ENCODE measurements at places on chromosomes 1 and 21.

GRCh38 chr1:44101328-44101727 is 17.3 kb upstream of the KLF17 start:
- DNase-seq, result no peak

DNA sequence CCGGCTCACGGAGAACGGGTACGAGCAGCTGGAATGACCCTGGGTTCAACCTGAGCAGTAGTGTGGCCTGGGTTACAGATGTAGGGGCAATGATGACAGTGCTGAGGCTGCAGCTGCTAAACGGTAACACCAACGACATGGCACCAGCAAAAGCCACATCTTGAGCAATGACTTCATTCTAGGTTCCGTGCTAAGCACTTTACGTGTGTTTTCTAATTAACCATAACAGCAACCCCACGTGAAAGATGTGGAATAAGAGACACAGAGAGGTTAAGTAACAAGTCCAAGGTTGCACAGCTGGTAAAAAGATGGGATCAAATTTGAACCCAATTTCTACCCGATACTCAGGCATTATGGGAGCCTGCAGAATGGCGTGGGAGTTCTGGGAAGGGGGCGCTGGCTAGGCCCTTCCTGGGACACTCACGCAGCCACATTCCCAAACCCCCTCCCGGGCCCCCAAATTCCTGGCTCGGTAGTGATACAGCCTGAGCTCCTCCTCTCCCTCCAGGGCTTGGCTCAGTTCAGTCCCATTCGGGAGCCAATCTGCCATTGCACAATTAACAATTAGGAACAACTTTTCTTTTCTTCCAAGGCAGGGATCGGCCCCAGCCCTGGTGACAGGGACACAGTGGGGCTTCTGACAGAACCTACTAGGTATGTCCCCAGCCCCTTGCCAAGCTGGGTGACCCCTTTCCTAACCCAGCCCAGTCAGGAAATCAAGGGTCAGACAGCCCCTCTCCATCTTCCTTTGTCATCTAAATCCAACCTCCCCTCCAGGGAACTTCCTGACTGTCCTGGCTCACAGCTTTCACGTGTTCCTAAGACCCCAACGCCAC is 23.8 kb upstream of the ECE1 start:
- DNase-seq, result no peak

DNA sequence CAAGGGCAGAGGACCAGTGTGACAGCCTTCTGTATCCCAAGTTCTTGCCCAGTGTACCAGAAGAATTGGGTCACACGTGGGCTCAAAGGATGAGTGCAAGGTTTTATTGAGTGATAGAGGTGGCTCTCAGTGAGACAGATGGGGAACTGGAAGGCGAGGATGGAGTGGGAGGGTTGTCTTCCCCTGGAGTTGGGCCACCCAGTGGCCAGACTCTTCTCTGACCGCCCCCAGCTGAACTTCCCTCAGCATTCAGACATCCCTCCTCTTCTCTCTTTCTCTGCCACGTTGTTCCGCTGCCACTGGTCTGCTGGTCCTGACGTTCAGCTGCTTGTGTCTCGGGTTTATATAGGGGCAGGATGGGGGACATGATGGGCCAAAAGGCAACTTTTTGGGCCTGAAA is 150.1 kb upstream of the IVNS1ABP start:
- DNase-seq, result no peak

- no peak for DNase-seq
These were observed 2.8 kb downstream of the TCEA3 start for GRCh38 chr1:23421753-23422240.

DNA sequence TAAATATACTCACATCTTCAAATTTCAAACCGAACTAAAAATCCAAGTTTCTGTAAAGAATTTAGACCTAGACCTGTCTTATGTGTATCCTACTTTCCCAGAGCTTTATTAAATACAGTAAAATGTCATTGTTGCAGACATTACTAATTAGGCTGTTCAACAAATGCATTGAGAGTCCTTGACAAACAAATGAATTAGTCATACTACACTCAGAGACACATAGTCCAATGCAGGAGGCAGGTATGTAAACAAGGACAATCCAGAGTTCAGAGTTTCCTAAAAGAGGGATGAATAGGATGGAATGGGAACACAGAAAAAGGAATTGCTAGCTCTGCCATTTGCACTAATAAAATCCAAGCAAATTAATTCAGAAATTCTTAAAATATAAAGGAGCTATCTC is 1.6 kb upstream of the EGLN1 start:
- DNase-seq, result peak; percentile 61

DNA sequence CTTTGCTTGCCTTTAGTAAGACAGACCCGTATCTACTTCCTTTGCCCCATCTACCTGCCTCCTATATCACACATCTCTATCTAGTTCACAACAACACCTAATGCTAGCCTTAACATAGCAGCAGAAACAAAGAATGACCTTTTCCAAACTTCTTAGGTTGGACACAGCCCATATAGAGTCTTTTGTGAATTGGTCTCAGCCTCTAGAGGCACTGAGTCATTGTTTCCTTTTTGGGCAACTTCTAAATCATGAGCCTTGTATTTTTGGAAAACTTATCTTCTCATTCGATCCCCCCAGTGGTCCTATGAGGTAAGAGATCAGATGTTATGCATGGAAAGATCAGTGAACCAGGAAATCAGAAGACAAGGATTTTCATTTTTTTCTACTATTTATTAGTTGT is 679.4 kb upstream of the USP24 start:
- DNase-seq, result no peak

DNA sequence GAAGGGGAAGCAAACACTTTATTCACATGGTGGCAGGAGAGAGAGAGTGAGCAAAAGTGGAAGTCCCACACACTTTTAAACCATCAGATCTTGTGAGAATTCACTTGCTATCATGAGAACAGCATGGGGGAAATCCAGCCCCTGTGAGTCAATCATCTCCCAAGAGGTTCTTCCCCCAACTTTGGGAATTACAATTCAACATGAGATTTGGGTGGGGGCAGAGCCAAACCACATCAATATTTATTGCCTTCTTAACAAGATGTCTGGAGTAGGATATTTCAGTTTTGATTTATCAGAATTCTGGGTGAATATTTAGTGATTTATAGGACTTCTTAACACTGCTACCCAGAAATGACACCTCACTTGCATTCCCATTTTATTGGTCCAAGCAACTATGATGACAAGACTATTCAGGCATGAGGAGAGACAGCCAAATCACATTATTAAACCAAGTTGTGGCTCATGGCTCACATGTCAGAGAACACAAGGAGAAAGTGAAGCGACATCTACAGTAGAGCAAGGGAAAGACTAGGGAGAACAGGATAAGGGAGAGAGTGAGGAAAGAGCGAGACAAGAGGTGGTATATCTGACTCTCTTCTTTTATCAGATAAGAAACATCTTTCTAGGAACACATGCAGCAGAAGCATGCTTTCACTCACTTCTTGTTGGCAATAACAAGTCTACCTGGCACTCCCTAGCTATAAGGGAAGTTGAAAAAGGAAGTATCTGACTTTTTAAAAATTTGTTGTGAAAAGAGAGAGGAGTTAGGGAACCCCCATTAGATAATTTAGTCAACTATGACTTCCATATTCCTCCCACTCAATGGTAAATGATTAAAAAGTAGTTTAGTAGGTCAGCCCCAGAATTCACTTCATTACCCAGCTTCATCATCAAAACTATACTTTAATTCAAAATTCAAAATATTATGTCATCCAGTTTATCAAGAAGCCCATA is 36.6 kb upstream of the PTPRC start:
- no peak for DNase-seq

DNA sequence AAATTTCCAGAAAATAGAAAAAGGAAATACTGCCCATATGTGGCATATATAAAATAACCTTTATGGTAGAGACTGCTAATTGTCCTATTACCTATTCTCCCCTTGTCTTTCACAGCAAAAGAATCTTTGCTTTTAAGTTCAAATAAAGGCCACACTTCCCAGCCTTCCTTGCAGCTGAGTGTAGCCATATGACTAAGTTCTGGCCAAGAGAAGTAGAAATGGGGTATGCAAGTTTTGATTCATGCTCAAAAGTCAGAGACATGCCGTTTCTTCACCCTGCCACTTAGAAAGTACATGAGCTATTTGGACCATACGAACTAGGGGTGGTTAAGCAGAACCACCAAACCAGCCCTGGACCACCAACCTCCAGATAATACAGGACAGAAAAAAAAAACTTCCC is 18.3 kb upstream of the S100A2 start:
- DNase-seq, result no peak

DNA sequence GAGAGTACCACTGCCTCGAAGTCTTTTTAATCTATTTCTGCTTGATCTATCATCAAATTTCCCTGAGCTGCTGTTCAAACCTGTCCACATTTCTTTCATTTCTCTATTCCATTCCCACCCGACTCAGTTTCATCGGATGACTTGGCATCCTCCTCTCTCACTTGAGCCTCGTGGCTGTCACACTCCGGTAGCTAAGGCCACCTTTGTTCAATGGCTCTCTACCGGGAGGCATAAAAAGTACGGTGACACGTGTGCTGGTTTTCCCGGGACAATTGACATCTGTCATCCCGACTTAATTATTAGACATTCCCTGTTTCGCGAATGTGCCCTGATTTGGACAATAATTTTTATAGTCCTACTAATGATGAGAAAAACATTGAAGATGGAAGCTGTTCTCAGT is 22.6 kb downstream of the MIS18A start:
- no peak for DNase-seq

- DNase-seq, result no peak
These were observed 10.1 kb downstream of the GPATCH2 start for GRCh38 chr1:217620814-217621213.

DNA sequence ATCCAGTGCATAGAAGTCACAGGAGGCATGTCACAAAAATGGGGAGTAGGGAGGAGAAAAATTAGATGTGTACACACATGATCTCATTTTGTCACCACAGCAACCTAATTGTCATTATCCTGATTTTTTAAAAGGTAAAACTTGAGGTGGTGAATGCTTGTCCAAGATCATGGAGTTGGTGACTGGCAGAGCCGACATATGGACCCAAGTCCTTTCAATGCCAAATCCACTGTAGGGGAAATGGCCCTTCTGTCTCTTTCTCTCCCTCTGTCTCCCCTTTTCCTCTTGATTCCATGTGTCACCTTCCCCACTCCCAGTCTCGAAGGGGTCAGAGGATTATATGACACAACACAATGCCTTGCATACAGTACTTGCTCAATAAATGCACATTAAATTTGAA is 65.7 kb upstream of the JUN start:
- DNase-seq, result no peak

- peak; percentile 35 for DNase-seq
These were observed at the start of gene GBP2 for GRCh38 chr1:89125913-89126580. Gene GBP2, minus strand, starts transcription at chr1:89126114. Its CDS starts 4,148 bp downstream, at chr1:89121966.

DNA sequence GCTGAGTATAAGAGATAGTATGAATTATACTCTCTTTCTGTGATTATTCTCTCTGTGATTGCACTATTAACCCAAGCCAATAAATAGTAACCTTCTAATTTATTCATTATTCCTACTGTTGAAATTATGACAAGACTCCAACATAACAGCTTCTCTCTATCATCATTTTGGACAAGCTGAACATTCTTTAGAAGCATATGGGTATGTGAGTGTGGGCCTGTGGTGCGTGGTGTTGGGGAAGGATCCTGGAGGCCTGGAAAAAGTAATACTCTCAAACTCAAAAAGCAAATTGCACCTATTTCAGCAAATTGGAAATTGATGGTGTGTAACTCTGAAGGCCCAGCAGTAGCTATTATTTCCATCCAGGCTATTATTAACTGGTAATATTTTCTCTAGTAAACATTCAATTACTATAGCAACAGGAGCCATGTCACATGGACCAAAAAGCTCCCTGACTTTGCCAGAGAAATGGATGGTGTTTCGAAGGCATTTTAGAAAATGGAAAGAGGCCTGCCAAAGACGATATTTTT is 502.8 kb downstream of the LTN1 start:
- DNase-seq, result no peak

GRCh38 chr1:7127322-7128075 is 342.2 kb downstream of the CAMTA1 start:
- no peak for DNase-seq

- DNase-seq, result no peak
These were observed 54.6 kb downstream of the OBSCN start for GRCh38 chr1:228262475-228262874.

GRCh38 chr1:242147096-242147976 is 148.4 kb upstream of the MAP1LC3C start:
- DNase-seq, result no peak

GRCh38 chr1:235878082-235878811 is 11.5 kb upstream of the LYST start:
- DNase-seq, result no peak
